ENCODE measurements at places on chromosomes 1 and 21.
A peak's percentile ranks its signal among the peaks of the same experiment; 100 is the strongest.

DNA sequence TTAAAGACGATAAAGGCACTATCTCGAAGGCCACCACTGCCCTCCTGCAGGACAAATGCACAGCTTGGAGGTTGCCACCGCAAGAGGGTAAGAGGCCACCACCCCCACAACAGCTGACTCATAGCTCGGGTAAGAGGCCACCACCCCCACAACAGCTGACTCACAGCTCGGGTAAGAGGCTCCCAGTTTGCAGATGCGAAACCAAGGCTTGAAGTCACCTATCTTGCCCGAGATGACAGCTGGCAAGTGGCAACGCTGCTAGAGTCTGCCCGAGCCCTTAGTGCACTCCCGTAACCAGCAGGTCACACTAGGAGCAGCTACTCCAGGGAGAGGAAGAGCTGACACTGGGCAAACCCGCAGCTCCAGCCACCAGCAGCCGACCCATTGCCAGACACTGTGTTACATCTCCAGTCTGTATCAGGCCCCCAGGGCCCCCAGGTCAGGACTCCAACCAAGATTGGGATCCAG is 17.1 kb upstream of the SPSB1 start:
- peak; percentile 53 for DNase-seq

- peak; percentile 14 for DNase-seq
Measured at GRCh38 chr1:172845371-172845770, 186.5 kb downstream of the FASLG start.

GRCh38 chr1:238530209-238530851 is 639.6 kb upstream of the ZP4 start:
- DNase-seq: no peak

DNA sequence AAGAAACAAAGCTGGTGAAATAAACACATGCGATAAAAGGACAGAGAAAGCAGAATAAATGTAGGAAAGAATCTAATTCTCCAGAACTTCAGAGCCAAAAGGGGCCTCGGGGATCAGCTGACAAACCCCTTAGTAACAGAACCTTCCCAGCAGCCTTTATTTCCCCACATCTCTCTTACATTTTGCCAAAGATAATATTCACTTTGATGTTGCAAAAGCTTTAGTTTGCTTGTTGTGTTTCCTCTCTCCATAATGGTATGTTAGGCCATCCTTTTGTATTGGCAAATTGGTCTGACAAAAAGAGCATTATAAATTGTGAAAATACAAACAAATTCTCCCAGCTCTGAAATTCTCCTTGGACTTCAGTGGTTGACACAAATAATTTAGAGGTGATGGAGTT is 54.9 kb downstream of the OPTC start:
- no peak for DNase-seq

DNA sequence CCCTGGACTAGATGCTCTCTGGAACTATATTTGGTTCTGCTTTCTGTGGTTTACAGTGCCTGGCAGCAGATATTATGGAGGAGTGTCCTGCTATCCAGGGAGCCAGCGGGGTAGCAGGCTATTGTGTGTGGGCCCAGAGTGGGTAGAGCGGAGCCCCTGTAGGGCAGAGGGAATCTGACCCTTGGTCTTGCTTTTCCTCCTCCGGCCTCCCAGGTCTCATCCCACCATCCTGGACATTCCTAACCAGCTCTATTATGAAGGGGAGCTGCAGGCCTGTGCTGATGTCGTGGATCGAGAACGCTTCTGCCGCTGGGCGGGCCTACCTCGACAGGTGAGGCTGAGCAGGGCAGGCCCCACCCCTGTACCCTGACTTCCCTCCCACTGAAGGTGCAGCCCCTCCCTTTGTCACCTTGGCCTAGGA is 9.1 kb downstream of the RHOC start:
- no peak for DNase-seq

DNA sequence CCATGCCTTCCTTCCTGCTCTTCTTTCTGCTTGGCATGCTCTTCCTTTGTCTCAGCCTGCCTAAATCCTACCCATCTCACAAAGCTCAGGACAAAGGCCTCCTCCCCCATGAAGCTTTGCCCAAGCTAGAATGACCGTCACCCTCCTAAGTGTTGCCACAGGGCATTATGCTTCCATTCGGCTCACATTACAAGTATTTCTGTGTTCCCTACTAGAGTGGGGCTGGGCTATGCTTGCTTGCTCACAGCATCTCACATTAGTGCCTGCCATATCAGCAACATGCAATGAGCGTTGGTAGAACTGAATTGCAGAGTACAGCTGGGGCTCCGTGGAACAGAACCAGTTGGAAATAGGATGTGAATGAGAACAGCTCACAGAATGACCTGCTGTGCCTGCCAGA is 82.8 kb downstream of the CD58 start:
- DNase-seq: no peak

DNA sequence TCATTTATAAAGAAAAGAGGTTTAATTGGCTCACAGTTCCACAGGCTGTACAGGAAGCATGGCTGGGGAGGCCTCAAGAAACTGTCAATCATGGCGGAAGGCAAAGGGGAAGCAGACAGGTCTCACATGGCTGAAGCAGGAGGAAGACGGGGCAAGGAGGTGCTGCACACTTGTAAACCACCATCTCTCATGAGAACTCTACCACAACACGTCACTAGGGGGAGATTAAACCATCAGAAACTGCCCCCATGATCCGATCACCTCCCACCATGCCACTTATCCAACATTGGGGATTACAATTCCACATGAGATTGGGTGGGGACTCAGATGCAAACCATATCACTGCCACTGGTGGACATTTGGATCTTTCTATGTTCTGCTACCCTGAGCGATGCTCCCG is 351.4 kb downstream of the NPHP4 start:
- peak; percentile 6 for DNase-seq

DNA sequence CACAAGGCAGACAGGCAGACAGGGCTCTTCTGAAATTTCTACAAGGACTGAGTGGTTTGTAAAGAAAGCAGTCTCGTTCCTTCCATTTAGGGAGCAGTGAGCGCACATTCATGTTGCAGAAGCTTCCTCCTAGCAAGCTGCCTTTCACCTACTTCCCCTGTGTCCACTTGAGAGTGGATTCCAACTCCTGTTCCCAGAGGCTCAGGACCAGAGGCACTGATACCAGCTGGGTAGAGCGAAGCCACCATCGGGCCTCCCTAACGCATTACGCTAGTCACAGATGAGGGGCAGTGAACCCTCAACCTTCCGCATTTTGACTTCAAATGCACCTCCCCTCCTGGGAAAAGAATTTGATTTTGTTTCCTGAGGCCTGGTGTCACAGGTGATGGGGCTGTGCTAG is 215.8 kb downstream of the SIPA1L2 start:
- no peak for DNase-seq

DNA sequence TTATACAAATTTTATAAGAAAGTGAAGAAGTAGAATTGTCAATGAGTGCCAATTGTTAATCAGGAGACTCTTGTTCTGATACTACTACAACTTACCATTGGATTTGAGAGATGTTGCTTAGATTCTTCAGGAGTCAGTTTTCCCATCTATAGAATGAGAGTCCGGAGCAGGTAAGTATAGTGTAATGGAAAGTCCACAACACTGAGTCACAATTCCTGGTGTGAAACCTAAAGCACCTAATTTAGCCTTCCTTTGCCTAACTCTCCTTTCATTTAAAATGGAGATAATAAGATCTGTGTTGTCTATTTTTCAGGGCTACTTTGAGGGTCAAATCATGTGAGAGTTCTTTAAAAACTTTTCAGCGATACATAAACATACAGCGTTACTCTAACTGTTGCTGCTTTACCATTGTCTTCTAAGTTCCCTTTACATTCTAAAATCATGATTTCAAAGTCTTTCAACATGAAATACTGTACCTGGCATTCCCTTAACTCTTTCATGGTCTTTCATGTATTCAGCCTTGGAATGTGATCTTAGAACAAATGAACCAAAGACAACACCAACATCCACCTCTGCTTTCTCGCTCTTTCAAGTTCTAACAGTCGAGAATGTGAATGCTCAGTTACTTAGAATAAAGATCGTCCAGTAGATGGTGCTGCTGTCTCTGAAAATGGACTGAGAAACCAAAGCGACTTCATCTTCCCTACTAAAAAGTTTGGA is 90.9 kb downstream of the SLC30A10 start:
- DNase-seq: no peak

DNA sequence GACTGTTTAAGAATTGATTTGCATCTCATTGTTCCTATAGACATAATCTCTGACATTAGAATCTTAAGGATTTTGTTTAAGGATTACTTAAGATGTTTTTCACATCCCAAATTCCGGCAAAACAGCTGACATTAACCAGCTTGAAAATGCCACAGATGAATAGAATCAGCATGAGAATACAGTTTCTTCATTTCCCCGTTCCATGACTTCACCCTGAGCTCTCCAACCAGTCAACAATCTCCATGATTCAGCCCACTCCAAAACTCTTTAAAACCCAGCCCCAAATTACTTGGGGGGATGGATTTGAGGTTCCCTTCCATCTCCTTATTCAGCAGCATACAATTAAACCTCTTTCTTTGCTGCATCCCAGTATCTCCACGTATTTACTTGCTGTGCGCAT is 201.0 kb downstream of the LYPLAL1 start:
- no peak for DNase-seq

DNA sequence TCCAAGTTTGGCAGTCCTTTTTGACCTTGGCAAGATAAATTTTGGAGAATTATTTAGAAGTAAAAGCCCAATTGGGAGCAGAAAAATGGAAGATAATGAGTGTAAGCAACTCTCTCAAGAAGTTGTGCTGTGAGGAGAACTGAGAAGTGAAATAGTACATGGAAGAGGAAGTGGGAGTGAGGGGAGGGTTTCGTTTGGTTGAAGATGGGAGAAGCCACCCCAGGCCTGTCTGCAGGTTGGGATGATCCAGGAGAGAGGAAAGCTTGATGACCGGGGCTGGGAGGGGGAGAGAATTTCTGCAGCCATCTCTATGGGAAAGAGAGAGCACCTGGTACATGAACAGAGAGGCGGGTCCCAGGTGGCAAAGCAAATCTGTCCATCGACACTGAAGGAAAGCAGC is 8.6 kb upstream of the RCAN1 start:
- no peak for DNase-seq

DNA sequence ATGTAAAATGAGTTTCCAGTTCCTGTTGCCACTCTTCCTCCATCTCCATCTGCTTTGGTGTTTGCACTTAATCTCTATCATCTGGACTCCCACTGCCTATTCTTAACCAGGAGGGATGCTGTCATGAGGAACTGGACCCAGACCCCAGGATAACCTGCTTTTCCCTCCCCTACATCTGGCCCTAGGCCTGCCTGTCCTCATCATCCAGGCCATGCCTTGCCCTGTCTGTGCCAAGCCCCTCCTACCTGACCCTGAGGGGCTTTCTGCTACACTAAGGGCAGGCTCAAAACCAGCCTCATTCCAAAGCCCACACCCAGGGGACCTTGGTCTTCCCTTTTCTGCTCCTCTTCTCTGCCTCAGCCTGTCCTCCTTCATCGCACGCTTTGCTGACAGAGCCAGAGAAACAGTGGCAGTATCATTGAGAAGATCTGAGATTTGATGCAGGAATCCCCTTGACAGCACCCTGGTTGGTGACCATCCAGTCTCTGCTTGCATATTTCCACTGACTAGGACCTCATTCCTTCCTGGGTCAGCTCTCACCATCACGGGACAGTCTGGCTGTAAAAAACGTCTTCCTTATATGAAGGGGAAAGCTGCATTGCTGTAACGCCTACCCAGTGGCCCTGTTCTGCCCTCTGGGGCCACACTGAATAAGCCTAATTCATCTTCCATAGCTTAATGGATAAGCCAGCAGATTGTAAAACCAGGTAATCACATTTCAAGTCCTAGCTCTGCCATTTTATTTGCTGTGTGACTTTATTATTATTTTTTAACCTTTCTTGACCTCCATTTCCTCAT is 38.8 kb downstream of the PLXNA2 start:
- no peak for DNase-seq

DNA sequence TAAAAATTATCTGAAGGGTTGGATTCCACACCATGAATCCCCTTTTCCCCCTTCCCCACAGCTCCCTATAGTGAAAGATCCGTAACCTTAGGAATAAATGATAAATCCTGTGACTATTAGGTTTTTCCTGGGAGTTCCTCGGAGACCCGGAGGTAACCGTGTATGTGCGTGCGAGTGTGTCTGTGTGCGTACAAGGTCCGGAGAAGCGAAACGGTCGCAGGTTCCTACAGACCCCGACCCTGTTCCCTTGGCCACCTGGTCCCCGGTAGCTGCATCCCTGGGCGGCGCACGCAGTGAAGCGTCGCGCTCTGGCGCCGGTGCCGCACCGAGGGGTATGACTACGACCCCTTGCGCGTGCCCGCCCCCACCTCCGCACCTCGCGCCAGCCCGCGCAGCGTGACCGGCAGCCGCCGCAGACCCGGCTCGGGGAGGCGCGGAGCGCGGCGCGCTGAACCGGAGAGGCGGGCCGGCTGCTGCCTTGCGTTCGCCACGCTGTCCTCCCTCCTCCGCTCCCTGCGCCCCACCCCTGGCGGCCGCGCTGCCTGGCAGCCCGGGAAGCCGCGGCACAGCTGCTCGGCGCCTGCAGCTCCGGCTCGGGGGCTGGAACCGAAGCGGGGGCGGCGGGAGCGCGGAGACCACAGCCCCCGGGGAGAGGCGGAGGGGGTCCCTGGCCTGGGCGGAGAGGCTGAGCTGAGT is at the start of gene AK5:
Gene AK5 (plus strand): TSS at position 529 of the 696 bp plus-strand sequence. CDS start 295 bp downstream, outside the sequence.
- peak; percentile 6 for DNase-seq

GRCh38 chr1:107357376-107357775 is 216.5 kb downstream of the NTNG1 start:
- DNase-seq: no peak

DNA sequence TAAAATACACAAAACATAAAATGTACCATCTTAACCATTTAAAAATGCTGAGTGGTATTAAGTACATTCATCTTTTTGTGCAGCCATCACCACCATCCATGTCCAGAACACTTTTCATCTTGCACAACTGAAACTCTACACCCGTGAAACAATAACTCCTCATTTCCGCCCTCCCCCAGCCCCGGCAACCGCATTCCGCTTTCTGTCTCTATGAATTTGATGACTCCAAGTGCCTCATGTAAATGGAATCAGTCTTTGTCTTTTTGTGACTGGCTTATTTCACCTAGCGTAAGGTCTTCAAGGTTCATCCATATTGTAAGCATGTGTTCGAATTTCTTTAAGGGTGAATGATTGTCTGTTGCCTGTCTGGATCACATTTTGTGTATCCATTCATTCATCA is 37.2 kb downstream of the SCCPDH start:
- no peak for DNase-seq

DNA sequence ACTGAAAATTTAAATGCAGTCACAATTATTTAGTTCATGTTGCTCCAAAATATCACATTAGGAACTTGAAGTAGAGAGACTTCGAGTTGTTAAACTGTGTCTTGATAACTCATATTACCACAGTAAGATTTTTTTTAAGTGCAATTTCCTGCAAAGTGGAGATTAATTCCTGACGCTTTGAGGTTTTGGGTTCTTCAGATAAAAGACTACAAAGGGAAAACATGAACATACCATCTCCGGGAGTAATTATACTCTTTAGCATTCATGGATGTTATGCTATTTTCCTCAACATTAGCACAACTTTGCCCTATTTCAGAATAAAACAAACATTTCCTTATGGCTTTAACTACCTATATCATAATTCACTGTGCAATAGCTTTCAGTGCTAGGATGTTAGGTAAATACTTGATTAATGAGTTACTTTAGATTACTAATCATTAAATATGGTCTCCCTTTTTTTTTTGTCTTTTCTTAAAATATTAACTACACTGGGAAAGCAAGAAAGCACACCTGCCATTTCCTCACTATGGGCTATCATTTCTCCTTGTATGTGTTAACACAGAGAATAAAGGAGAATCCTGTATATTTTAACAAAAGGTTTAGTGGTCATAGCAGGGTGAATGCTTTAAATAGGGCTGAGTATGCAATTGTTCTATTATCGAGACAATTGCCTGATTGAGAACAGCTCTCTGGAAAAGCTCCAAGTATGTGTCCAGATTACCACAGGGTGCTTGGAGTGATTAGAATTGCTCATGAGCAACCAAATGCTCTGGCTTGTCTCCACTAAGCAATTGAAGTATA is 252.5 kb upstream of the C1orf105 start:
- no peak for DNase-seq
